ENCODE measurements at places on chromosomes 4 and X.

DNA sequence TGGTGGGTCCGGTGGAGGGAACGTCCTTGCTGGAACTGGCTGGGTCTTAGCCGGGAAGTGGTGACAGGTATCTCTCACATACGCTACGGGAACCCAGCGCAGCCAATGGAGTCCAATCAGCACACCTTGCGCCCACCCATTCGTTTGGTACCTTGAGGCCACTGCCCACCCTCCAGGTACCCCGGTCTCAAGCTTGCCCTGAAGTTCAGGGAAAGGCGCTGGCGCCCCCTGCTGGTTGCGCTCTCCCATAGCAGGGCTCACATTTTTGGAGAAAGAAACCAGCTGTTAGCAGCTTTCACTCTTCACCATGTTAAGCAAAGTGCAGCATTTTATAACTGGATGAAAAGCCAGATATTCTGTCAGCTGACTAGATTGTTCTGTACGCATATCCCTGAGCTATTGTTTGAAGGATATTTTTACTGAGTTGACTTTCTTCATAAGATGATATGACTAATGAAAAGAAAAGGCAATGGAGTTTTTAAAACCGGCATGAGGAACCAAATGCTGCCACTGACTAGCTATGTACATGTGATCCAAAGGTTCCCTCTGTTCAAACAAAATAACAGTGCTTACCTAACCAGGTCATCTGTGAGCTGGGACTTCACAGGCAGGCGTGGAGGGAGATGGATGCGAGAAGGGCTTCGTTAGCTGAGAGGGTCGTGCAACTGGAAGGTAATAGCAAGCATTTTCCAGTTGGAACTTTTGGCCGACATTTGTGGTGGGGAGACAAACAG, 43.7 kb downstream of the OTOP1 start:
- no peak for DNase-seq

GRCh38 chr4:112845386-112845785, 204.1 kb upstream of the ANK2 start:
- no peak for DNase-seq

GRCh38 chrX:133468051-133468450, 52.8 kb upstream of the GPC4 start:
- no peak for DNase-seq

DNA sequence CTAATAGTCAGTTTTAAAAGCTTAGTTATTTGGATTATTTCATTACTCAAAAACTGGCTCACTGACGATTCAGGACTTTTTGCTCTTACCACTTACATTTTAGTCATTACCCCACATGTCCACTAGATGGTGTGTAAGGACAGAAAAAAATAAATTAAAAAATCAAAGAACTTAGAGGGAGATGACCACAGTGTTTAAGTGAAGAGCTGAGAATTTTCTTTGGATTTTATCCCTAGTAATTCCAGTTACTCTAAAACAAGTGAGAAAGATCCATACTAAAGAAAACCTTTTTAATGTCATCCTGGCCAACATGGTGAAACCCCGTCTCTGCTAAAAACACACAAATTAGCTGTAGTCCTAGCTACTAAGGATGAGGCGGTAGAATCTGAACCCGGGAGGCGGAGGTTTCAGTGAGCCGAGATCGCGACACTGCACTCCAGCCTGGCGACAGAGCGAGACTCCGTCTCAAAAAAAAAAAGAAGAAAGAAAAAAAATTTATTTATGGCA, 26.4 kb upstream of the TMPRSS11B start:
- no peak for DNase-seq

GRCh38 chrX:122252454-122252853, 931.6 kb upstream of the GRIA3 start:
- no peak for DNase-seq
